ENCODE measurements at places on chromosomes 1 and 21.

GRCh38 chr1:225613006-225613405, 39.9 kb downstream of the ENAH start:
- no peak for DNase-seq

GRCh38 chr1:182059936-182060335, 1.6 kb downstream of the ZNF648 start:
- no peak for DNase-seq

DNA sequence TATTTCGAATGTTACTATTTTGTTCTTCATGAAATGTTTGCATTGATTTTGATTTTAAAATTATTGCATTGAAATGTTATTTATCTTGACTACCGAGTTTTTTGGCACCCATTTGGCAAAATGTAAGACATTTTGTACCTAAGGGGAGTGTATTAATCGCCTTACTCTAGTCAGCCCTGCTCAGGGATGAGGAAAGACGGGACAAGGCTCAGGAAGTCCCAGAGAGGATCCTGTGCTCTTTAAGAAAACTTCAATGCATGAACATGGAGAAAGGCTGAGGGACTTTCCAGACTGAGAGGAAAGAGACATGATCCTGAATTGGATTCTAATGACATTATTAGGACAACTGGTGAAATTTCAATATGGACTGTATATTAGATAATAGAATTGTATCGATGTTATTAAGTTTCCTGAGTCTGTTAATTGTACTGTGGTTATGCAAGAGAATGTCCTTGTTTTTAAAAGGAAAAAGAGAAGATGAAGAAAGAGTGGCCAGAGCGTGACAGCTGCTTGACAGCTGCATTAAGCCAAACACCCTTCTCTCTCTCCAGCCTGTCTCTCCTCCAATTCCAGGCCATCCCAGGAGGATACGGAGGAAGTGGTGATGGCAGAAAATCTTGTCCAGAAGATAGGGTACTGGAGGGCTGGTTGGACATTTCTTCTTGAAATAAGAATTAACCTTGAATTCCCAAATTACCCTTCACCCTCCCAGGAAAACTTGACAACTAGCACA, 66.0 kb downstream of the PLEKHA6 start:
- DNase-seq, result no peak

- no peak for DNase-seq
These were observed 22.9 kb upstream of the DISP3 start for GRCh38 chr1:11455967-11456570.

GRCh38 chr1:202656951-202657646, 53.2 kb downstream of the SYT2 start:
- peak; percentile 30 for DNase-seq

DNA sequence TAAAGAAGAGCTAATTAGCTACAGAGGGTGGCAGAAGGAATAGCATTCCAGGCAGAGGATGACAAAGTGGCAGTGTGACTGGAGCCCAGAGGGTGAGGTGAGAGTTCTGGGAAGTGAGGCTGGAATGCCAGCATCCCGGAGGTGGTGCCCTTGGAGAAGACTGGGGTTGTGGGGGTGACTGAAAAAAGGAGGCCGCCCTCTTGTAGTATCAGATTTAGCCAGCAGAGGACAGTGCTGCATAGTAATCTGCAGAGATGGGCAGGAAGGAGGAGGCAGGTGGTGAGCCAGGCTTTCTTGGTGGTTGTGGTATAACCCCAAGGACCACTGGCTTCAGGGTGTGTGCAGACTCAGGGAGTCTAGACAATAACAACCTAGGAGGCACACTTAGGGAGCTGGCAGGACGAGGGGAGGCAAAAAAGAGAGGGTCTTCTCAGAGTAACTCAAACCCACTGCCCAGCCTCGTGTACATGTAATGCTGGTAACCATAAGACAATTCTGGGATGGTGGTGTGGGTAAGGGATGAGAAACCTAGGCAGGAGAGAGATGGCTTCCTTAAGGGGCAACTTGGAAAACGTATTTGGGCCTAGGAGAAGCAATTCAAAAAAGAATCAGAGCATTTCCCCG, 30.5 kb downstream of the MROH7 start:
- peak; percentile 59 for DNase-seq

- no peak for DNase-seq
These were observed 92.0 kb downstream of the ETS2 start for GRCh38 chr21:38897532-38898421.

- DNase-seq, result peak; percentile 37
These were observed at the start of gene GNG4 for GRCh38 chr1:235649368-235650163. Gene GNG4 (minus strand): TSS chr1:235649784. CDS start chr1:235583838, 65,946 bp downstream.

DNA sequence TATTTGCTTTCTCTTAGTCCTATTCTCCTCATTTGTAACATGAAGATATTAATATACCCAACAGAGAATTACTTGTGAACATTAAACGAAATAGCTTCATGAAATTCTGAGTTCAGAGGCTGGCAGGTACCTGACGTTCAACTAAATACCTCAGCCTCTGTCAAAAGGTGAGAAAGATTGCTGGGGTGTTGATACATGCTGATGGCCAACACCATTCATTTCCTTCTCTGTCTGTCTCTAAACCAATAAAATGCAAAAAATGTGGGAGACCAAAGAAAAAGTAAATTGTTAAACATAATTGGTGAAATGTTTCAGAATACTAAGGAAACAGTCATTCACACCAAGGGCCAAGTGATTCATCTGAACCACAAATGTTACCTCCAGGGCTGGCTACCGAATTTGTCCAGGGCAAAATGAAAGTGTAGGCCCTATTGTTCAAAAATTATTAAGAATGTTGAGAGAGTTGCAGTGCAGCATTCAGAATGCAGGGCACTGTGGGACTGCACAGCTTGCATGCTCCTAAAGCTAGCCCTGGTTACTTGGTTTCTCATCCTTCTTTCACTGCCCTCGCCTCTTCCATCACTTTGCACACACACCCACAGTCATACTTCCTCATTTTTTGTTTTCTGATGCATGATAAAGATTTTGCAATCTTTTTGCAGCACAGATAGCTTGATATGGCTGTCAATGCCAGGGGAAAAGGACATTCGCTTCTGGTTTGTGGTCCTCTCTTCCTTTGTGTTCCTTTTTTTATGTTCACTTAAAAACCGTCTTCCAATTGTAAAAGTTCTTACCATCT, 414.3 kb upstream of the NR5A2 start:
- DNase-seq, result peak; percentile 70

- DNase-seq, result peak; percentile 53
These were observed 29.8 kb upstream of the TADA1 start for GRCh38 chr1:166905900-166906299.

GRCh38 chr21:38243732-38244406, 12.9 kb upstream of the KCNJ15 start:
- DNase-seq, result no peak

- no peak for DNase-seq
These were observed 45.0 kb downstream of the EPHB2 start for GRCh38 chr1:22755641-22756040.

GRCh38 chr1:98565951-98566350, 95.6 kb upstream of the SNX7 start:
- DNase-seq, result no peak

DNA sequence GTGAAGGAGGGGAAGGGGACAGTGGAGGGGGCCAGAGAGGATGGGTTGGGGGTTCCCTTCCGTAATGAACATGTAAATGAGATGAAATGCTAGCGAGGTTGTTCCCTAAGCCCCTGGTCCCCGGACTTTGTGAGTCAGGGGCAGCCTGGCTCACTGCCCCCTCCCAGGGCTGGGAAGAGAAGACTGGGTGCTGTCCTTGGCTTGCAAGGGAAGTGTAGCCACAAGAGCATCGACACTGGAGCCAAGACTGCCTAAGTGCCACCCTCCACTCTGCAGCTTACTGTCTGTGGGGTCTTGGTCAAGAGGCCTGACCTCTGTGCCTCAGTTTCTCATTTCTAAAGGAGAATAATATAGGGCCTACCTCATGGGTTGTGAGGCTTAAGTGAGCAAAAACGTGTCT, 483 bp downstream of the PEAR1 start:
- DNase-seq, result no peak

GRCh38 chr1:84585803-84586202, 11.6 kb upstream of the CTBS start:
- DNase-seq, result no peak

DNA sequence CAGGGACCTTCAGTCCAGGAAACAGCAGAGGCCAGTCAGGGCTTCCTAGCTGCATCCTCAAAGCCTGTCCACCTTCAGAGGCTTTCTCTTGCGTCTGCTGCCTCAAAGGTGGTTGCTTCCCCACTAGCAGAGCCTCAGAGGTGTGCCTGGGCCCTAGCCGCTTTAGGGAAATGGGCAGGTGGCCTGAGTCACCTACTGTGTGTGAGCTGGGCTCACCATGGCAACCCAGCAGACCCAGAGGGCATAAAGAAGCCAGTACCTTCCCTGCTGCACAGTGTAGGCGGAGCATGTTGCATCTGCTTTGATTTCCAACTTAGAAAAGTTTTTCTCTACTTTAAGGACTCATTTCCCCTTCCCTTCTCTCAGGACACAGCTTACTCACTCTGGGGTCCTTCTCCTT, 12.5 kb downstream of the SLC9A1 start:
- DNase-seq, result no peak

- peak; percentile 81 for DNase-seq
These were observed 59.5 kb downstream of the PTGS2 start for GRCh38 chr1:186620566-186621350.

DNA sequence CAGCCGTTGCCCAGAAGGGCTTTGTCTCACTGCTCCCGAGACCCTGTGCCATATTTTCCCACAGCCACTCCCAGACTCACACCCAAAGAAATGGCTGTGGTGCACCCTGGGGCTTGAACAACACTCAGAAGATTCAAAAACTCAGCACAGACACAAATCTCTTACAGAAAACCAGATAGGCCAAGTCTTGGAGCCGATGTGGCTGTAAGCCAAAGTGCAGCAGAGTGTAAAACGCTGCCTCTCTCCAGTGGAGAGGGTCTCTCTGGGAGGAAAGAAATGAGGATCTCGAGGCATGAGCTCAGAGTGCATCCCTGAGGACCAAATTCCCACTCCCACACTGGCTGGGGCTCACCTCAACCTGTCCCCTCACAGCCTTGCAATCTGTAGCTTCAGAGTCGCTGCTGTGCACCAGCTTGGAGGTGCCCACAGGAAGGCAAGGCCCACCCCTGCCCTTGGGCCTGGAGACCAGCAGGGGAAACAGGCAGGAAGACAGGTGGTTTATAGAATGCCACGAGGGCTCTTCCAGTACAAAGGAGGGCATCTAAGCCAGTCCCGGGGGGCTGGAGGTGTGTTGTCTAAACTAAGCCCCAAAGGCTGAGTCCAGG, 171.3 kb upstream of the AJAP1 start:
- DNase-seq, result no peak

GRCh38 chr1:211634461-211634860, 41.0 kb downstream of the NEK2 start:
- no peak for DNase-seq

GRCh38 chr1:88973520-88974137, 18.8 kb downstream of the KYAT3 start:
- peak; percentile 57 for DNase-seq

GRCh38 chr1:176820391-176821031, 344.0 kb downstream of the ASTN1 start:
- no peak for DNase-seq

DNA sequence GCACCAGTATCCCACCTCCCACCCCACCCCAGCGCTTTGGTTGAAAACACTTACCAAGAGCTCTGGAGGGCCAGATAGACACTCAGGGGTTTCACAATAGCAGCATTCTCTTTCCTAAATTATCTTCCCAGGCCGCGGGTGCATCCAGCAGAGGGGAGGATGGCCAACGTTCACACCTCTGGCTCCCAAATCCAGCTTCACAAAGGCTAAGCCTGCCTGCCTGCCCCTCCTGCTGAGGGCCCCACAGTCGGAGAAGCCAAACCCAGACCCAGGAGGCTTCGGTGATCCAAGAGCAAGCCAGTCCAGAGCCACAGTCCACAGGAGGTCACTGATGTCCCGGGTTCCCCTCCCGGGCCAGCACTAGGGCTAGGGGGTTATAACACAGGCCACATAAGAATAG, 231.9 kb downstream of the TRABD2B start:
- DNase-seq, result no peak

- no peak for DNase-seq
These were observed 241.6 kb downstream of the BACH1 start for GRCh38 chr21:29540289-29540688.

DNA sequence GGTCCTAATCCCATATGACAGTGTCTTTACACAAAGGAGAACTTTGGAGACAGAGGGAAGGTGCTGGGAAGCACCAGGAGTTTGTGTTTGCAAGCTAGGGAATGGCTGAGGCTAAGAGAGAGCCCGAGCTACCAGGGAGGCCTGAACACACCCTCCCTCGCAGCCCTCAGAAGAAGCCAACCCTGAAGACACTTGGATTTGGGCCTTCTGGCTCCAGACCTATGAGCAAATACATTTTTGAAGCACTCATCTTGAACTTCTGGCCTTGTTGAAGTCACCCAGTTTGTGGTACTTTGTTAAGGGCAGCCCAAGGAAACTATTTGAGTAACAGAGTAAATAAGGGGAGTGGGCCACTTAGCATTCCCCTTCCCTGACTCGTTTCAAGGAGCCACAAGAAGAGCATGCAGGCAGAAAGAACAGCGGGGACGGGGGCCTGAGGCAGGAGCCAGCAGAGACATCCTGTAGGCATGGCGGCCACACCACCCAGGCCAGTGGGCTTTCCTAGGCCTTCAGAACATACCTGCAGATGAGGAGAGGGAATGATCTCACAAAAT, 13.2 kb upstream of the QSOX1 start:
- DNase-seq, result no peak

DNA sequence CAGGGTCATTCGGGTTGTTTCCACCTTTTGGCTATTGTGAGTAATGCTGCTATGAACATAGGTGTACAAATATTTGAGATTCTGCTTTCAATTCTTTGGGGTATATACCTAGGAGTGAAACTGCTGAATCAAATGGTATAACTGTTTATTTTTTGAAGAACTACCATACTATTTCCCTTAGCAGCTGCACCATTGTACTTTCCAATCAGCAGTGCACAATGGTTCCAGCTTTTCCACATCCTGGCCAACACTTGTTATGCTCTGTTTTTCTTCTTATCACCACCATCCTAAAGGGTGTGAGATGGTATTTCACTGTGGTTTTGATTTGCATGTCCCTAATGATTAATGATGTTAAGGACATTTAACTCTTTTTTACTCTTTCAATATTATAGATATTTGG, 3.6 kb upstream of the ABCA4 start:
- no peak for DNase-seq

DNA sequence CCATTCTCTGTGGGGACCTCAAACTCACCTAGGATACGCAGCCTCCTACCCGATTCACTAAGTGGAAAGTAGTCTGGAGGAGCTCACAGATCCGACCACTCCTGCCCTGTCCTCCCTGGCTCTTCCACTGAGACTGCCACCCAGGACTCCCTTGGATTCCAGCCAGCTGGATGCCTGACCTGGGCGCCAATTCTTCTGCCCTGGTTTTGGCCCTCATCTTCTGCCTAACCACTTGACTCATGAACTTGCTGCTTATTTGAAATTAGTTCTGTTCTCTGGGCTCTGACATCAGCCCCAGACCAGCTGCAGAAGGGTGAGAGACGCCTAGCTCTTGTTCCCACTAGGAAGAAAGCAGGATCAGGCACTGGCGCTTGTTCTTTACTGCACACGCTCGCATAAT, 48.9 kb downstream of the SLC35D1 start:
- DNase-seq, result no peak

Data from EL (cell line).